ENCODE measurements at places on chromosomes 2 and 18.

DNA sequence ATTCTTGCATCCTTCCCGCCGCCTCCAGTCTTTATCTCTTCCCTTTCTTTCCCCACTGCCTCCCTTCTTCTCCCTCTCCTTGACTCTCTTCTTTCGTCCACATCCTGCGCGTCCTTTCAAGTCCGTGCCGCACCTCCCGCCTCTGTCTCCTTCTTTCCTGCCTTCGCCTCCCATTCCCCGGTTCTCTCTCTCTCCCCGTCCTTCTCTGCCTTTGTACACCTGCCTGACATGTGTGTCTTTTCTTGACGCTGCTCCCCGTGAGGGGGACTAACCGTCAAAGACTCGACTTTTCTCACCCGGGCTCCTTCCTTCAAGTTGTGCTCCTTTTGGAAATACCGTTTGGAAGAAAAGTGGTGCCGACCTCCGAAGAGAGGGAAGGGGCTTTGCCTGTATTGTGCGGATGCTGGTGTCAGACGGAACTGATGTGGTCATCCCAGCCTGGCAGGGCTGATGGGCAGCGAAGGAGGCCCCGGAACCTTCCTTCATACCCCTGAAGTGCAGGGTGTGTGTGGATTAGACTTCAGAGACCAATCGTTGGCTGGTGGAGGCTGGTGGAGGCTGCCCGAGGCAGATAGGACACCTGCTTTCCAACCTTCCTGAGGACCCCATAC, 879 bp downstream of the TMEM178A start:
- no peak for DNase-seq

- no peak for DNase-seq
Observed at GRCh38 chr2:69993048-69993565, 31.7 kb upstream of the ASPRV1 start.

- DNase-seq, result no peak
Observed at GRCh38 chr2:10584843-10585475, 104.8 kb downstream of the NOL10 start.

DNA sequence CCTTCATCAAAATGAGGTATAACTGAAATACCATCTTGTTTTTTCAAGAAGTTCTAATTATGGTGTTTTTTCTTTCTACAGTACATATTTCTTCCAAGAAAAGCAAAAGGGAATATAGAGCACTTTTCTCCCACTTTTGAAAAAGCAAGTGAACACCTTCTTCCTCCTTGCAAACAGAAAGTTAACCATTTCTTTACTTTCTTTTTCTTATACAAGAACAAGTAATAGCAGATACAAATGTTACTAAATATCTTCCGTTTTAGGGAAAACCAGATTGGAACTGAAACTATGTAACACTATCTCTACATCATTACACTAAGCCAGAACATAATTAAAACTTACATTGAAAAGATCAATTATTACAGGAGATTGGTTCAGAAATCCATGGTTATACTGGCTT, 44.0 kb downstream of the COBLL1 start:
- DNase-seq, result no peak

GRCh38 chr2:180352620-180353019, 345.5 kb upstream of the CWC22 start:
- no peak for DNase-seq

DNA sequence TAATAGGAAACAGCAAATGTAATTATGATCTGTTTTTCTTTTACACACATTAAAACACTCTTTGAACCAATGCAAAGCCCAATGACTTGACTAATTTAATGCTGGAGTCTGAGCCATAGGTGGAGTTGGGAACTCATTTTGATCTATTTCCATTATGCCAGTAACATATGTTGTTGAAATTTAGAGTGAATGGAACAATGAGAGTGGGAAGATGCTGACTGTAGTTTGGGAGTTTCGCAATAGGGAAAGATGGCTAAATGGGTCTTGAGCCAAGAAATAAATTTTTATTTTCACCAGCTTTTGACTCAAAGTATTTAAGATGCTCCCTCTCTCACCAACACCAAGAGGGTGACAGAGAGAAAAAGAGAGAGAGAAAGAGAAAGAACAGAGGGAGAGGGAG, 246.7 kb downstream of the DLGAP1 start:
- DNase-seq, result no peak

GRCh38 chr2:146785101-146785500, 1059.7 kb upstream of the ACVR2A start:
- no peak for DNase-seq

- DNase-seq, result no peak
Observed at GRCh38 chr18:61949946-61950345, 57.1 kb upstream of the RNF152 start.

DNA sequence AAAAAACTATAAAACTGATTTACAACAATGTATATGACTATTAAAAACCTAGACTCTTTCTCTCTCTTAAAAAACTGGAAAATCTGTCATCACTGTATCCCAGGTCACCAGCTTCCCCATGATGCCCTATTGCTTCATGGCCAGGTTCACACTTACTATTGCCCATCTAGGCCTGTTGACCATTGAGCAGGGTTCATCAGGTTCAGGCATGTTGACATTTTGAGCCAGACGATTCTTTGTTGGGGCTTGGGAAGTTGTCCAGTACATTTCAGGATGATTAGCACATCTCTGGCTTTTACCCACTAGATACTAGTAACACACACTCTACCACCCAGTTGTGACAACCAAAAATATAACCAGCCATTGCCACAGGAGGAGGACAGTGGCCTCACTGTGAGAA, 26.9 kb upstream of the RAB27B start:
- no peak for DNase-seq

GRCh38 chr2:196123679-196124373, 47.6 kb downstream of the STK17B start:
- no peak for DNase-seq

DNA sequence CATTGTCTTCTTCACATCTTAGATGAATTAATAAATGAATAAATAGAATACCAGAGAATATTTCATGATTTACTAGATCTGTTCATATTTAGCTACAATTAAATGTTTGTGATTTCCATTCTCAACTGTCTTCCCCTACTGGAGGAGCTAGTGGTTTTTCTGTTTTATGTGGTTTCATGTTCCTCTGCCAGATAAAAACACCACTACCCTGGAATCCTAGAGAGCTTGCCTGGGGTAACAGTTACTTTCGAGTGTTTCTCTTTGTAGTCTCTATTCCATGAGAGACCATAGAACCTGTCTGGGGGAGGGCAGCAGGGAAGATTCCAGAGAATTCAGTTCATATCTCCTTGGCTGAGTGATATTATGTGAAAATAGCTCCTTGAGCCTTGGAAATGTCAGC, 349.2 kb downstream of the INSIG2 start:
- DNase-seq, result no peak

Data from stimulated activated CD4-positive, alpha-beta T cell treated with anti-CD3 and anti-CD28 coated beads, Interleukin-1b, Interleukin-23, amount 100 ng/mL, for 4 hours (primary cell).